Hypothalamus (tissue), 51 donors: ENCODE measurements at places on chromosomes 4 and X.
A peak's percentile ranks its signal among the peaks of the same experiment; 100 is the strongest.

DNA sequence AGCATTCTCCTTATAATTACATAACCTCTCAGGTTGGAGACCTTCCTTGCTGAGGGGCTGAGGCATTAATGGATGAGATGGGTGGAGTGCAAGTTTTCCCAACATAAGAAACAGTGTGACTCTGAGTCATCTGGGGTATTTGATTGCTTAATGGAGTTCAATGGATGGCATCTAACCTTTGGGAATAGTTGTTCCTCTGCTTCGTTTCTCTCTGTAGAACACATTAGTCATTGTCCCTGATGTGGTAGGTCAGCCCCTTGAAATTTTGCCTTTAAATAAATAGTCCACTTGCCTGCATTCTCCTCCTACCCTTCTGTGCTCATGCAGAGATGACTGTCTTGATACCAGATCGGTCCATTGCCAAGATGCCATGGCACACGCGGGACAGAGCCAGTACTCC is 38.6 kb downstream of the SLITRK2 start:
- DNase-seq = no peak

DNA sequence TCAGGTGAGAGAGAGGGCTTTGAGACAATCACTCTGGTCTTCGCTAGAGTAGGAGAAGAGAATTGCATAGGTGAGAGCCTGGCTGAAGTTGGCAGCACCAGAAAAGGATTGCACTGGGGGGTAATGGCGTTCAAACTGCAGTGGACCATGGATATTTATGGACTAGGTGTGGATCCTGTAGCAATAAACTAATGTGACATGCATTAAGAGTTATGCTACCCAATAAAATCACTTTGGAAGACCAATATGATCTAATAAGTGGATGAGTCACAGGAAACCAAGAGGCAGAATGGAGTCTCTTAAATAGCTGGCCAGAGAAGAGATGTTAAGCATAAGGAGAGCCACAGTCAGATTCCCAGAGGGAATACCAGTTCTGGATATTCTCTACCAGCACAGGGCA is 259.8 kb downstream of the FBXO8 start:
- no peak for DNase-seq

DNA sequence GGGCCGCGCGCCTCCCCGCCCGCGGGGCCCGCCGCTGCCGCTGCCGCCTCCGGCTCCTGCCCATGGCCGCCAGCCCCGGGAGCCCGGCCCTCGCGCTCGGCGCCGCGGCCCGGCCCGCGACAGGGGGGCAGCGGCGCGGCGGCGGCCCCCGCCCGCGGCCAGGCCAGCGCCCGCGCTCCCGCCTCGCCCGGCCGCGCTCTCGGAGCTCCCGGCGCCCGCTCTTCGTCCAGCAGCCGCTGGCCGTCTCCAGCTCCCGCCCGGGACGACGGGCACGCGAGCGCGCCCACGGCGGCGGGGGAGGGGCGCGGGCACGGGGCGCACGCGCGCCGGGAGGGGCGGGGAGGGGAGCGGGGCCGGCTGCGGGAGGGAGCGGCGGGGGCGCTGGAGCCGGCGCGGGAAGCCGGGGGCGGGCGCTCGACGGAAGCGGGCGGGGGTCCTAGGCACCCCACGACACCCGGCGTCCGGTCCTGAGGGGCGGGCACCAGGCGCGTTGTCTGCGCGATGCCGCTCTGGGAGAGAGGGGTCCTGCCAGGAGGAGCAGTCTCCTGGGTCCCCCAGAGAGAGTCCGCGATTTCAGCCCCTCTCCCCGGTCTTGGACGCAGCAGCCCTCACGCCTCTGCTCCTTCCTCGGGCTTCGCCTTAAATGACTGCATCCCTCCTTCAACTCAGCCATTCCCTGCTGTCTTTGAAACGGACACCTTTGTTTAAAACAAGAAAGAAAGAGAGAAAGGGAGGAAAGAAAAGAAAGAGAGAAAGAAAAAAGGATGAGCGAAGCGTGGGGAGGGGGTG is 490 bp upstream of the PDZD4 start:
- DNase-seq = no peak

DNA sequence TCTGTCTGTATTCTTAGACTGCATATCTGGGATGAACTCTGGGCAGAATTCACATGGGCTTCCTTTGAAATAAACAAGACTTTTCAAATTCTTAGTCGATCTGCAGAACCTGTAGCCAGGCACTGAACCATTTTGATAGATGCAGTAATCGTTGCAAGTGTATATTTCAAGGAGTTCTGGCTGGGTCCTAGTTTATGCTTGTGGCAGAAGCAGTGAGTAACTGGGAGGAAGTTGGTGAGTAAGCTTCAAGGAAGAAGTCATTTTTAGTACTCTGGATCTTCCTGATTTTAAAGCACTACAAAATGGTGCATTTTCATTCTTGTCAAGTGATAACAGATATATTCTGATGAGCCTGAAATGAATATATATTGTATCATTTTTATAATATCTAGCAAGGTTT is 9.5 kb downstream of the HPRT1 start:
- DNase-seq = no peak

DNA sequence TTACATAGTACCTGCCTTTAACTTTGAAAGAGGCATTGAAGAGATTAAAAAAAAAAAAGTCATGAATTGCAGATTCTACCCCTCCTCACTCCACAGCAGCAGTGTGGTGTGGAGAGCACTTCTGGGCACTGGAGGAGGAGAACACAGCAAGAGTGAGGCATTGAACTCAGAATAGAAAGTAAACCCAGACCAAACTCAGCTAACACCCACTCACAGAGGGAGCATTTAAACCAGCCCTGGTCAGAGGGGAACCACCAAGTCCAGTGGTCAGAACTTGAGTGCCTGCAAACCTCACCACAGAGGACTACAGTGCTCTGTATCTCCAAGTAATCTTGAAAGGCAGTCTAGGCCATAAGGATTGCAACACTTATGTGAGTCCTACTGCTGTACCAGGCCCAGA is 15.6 kb upstream of the UGT2A1 start:
- no peak for DNase-seq

- DNase-seq = no peak
Observed at GRCh38 chr4:183141997-183142396, 42.9 kb downstream of the WWC2 start.

GRCh38 chrX:65744965-65745364 is 77.5 kb downstream of the MSN start:
- DNase-seq = no peak

GRCh38 chrX:102808336-102808735 is 87.8 kb downstream of the GPRASP3 start:
- DNase-seq = no peak

DNA sequence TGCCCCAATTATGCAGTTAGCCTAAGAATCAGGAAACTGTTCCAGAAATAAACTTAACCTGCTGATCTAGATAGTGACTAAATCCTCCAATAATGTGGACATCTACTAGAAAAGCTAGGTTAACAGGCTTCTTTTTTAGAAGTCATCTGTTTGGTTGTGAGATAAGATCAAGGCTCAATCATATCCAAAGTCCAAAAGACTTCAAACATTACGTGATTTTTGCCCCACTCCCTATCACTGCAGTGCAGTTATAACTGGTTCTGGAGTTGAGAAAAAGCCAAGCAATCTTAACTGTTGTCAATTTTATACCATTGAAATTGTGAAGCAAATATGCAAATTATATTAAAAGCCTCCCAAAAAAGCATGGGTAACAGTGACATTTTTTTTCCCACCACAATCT is 781.4 kb downstream of the KLHL13 start:
- DNase-seq = no peak

- no peak for DNase-seq
Observed at GRCh38 chr4:174681723-174682300, 147.2 kb downstream of the GLRA3 start.

DNA sequence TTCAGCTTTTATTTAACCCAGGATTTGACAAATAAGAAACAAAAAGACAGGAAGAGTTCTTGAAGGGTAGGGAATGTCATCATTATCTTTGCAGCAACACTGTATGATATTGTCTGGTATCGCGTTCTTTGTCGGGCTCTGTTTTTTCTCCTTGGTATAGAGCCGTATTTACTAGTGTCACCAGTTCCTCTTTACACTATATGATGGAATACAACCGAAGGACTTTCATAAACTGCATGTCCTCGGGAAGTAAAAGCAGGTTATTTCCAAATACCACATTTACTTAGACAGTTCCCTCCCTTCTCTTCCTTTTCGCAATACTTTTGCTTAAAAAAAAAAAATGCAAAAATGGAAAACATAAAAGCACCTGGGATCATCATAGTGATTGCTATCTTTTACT is 96.6 kb upstream of the IL13RA1 start:
- no peak for DNase-seq

DNA sequence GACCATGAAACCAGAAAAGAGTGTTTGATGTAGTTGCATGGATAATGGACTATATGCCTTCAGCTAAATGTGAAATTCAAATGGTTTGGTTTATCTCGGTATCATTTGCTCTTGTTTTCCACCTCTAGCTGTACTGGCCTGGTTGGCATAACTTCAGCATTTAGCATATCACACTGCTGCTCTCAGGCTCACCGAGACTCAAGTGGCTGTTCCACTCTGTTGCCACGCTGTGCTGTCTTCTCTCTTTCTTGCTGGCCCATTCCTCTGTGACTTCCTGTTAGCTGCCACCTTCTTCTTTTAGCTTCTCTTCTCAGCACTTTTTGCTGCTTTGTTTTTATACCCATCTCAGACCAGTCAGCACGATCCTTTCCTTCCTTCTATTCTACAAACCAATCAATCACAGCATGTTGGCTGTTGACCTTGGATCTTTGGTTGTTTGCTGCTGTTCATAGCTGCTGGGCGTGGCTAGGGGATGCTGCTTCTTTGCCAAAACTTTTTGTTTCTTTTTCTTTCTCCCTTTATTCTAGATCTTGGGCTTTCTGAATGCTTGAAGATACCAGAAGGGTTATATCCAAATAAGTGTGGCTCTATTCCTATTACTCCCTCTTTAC is 24.0 kb downstream of the INTS6L start:
- DNase-seq = no peak

GRCh38 chr4:112279025-112279881 is 6.5 kb downstream of the TIFA start:
- no peak for DNase-seq

DNA sequence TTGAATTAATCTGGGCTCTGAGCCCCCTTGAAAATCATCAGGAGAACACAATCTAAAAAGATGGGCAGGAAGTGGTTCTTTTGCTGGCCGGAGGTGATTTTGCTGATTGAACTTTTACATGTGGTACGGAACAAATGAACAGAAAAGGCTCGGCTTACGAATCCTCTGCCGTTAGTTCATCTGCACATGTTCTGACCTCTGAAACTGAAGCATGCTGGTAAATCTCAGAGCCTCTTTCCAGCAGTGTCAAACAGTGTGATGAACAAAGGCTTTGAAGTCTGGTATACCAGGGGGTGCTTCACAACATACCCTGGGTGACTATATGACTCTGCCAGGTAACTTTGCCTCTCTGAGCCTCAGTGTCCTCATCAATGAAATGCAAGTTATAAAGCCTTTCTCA is 194.2 kb upstream of the C1QTNF7 start:
- no peak for DNase-seq

DNA sequence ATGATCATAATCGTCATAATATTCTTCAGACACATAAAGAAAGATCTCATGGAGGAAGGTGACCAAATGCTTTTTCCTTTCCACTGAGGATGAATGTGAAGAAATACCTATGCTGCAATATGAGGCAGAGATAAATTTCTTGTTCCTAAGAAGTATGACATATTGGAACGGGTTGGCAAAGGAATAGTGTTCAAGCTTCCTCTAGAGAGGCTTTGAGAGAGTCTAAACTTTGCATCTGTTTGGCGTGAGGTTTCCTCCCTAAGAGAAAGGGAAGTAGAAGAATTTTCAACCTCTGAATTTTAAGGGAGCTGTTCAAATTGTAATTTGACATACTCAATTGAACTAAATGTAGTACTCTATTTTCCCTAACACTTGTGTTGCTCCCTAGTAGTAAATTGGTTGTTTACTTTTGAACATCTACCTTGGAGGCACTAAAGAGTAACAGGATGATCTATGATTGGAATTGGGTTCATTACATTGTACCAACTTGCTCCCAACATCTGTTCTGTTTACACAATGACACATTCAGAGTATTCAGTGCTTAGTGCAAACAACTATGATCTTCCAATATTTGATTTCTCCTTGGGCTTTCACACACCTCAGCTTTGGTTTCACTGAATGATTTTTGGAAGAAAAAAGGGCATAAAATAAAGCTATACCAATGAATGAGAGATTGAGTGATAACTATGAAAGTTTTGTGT is 122.0 kb downstream of the CORIN start:
- no peak for DNase-seq

GRCh38 chr4:142559986-142560385 is 286.1 kb downstream of the INPP4B start:
- DNase-seq = no peak

DNA sequence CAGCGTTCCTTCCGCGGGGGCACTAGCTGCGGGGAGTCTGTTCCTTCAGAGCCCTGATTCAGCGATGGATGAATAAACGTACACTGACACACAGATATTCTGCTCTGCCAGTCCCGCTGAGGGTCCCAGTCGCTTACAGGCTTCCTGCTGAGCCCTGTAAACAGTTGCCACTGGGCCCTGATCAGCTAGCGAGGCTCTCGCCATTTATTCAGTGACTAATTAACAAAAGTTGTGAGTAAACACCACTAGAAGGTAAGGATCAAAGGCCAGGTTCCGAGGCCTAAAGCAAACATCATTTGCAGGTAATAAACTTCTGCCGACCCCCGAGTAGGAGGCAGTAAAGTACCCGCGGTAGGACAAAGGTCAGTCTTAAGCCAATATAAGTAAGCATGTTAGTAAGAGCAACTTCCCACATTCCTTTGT is 442.6 kb upstream of the GALNT7 start:
- no peak for DNase-seq

DNA sequence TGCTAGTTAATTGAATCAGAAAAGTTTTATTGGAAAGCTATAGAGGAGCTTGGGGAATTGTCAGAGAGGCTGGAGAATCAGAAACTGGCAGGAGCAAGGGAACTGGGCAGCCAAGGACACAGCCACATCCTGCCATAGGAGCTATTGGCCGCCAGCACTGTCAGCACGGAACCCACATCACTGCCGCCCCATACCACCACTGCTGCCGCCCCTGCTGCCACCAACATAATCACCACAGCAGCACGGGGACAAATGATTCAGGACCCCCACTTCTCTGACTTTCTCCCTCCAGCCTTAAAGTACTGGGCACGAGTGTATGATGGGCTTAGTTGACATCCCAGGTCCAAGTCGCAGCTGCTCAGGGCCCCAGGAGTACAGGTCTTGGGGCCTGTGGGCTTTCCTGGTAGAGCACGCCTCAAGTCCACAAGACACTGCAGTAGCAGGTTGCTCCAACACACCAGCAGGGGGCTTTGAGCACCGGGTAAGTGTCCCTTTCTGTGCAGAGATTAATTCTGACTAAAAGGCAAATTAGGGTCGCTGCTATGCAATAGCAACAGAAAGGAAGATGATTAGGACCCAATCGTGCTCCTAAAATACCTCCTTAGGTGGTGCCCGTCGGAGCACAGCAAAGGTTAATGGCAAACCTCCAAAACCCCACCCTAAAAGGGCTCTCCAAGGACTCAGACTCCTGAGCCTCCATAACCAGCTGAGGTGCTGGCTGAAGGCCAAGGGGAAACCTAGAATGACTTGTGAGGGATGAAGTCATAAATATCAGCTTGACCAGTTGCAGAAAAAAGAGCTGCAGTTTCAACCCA is 6.9 kb downstream of the PJA1 start:
- DNase-seq = peak; percentile 4

GRCh38 chrX:13194291-13195103 is 125.4 kb downstream of the ATXN3L start:
- no peak for DNase-seq
